CD4-positive, CD25-positive, alpha-beta regulatory T cell (primary cell): ENCODE measurements at places on chromosomes 2 and 18.
A peak's percentile ranks its signal among the peaks of the same experiment; 100 is the strongest.

DNA sequence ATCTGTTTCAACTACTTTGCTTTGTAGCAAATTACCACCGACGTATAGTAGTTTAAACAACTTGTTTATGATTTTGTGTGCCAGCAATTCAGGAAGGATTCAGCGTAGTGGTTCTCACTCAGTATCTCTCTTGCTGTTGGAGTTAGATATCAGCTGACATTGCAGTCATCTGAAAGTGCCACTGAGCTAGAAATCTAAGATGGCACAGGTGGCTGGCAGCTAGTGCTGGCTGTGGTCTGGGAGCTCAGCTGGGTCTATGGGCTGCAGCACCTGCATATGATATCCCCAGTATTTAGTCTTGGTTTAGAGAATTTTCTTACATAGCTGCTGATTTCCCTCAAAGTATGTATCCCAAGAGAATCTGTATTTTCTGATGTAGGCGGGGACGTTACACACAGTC, 235.6 kb downstream of the SCG2 start:
- no peaks in the 10 kb centered on the region for H3K4me1 ChIP-seq
- H3K4me3 ChIP-seq = no peak overlapping the region
- H3K27me3 ChIP-seq = no peaks in the 10 kb centered on the region
- no peaks in the 10 kb centered on the region for H3K36me3 ChIP-seq
- no peak overlapping the region for H3K27ac ChIP-seq

- no peak overlapping the region for H3K27ac ChIP-seq
- DNase-seq = no peak
- H3K27me3 ChIP-seq = no peaks in the 10 kb centered on the region
- no peak overlapping the region for H3K4me3 ChIP-seq
- no peaks in the 10 kb centered on the region for H3K36me3 ChIP-seq
- no peaks in the 10 kb centered on the region for H3K4me1 ChIP-seq
These were observed 47.7 kb upstream of the WDR75 start for GRCh38 chr2:189393440-189394111.

DNA sequence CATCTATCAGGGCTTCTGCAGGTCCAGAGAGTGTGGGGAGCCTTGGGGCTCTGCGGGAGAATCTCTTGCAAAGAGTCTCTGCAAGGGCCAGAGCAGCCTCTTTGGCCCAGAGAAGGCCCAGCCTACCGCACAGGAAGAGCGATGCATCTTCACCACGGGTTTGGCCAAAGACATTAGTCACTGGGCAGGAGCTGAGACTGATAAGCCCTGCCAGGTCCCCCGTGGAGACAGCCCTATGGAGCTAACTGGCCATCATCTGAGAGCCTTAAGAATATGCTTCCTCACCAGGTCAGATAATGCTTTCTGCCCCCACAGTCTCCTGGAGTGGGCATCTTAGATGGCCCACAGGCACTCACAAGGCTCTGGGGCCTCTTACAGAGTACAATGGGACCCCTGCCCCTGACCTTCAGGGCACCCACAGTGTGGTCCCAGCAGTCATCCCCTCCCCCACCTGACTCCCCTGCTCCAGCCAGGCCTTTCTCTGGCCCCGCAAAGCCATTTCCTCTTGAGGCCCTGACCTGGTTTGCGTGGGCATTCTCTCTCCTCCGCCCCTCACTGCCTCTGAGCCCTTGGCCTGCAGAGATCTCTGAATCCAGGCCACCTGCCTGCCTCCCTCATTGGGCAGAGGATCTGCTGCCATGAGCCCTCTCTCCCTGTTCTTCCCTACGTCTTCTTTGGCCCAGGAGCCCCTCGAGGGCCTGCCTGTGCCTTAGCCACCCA, 31.9 kb upstream of the MAPRE3 start:
- no peak overlapping the region for H3K27ac ChIP-seq
- no peak overlapping the region for H3K4me3 ChIP-seq
- H3K27me3 ChIP-seq = no peaks in the 10 kb centered on the region
- H3K36me3 ChIP-seq = no peaks in the 10 kb centered on the region
- H3K4me1 ChIP-seq = no peaks in the 10 kb centered on the region
- DNase-seq = no peak

DNA sequence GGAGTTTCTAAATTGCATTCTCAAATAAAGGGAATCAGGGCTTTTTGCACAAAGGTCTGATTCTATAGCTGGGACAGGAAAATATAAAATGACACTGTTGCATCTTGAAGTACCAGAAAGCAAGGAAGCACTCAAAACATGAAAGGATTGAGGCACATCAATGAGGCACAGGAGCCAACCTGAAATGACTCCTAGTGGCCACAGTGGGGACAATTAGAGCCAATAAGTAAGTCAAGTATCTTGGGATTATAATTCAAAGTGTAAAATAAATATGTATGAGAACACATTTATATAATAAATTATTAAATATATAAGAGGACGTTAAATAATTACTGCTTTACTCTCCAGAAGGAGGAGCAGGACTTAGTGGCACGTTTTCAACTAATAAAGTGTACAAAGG, 1259.5 kb upstream of the CDH2 start:
- no peaks in the 10 kb centered on the region for H3K4me1 ChIP-seq
- H3K27ac ChIP-seq = no peak overlapping the region
- H3K36me3 ChIP-seq = no peaks in the 10 kb centered on the region

DNA sequence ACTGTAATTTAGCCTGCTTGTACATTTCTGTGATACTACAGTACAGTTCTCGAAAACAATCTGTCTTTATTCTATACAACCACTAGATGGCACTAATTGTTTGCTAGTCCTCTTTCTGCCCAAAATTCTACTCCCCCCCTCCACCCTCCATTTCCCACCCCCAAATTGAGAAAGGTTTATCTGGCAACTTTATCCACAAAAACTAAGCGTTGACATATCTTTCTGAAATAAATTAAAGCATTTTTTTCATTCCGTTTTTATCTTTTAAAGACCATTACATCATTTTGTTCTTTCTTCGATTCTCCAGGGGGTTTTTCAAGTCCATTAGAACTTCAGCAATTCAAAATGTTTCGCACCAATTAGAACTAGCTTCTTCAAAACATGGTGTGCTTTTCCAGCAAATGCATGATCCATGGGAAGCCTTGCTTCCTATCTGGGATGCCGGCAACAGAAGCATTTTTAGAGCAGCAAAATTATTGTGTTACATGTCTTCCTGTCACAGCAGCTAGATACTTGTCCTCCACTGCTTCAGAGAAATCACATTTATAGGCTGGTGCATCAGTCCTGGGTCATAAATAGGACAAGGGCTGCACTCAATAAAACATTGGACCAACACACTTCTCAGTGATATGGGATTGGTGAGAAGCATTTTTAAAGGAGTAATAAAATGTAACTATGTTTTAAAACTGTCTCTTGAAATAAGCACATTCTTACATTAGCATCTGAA, 241.3 kb downstream of the PAX3 start:
- no peaks in the 10 kb centered on the region for H3K36me3 ChIP-seq
- no peak overlapping the region for H3K4me3 ChIP-seq
- no peaks in the 10 kb centered on the region for H3K4me1 ChIP-seq
- DNase-seq = peak; percentile 2
- no peak overlapping the region for H3K27ac ChIP-seq

DNA sequence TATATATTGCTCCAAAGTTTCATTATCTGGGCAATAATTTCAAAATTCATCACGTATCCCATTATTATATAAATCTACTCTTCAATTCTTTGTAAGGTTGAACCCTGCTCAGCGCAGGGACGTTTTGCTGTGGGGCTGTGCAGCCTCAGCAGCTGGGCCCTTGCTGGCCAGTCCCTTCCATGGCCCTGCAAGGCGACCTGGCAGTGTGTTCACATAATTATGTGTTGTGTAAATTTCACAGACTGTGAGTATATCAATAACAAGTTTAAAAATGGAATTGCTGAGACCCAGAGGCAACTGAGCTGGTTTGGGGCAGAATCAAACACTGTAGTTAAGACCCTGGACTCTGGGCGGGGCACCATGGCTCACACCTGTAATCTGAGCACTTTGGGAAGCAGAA, 16.1 kb upstream of the MAL start:
- no peak overlapping the region for H3K4me3 ChIP-seq
- no peak for DNase-seq
- H3K4me1 ChIP-seq = no peaks in the 10 kb centered on the region
- no peaks in the 10 kb centered on the region for H3K36me3 ChIP-seq

DNA sequence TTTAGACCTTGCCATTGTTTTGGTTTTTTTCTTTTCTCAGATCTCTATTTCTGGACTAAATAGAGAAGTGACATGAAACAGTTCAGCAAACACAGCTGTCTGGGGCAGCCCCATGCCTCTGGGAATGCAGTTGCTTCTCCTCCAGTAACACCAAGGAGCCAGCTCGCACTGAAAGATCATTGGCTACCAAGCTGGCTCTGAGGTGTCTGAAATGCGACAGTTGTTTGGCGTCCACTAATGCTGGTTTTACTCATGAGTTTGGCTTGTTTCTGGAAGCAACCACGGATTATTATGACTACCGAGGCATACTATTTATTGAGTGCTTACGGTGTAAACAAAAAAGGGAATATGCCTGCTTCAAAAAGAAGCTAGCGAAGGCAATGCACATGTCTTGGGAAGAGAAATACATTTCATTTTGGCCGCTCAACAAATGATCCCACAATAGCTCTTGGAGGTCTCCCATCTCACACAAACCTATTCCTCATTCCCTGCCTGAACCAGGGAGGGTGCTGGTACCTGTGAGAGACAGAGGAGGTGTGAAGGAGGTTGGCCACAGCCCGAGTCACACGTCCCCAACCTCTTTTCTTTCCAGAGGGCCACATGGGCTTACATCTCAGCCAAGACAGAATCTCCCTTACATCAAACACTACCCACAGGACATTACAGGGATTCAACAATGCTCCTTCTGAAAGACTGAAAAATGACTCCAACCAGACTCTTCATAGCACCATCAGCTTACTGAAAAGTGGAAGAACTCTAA, 37.5 kb upstream of the NEB start:
- H3K36me3 ChIP-seq = peaks cover 7% of the 10 kb centered on the region
- no peaks in the 10 kb centered on the region for H3K4me1 ChIP-seq
- no peaks in the 10 kb centered on the region for H3K27me3 ChIP-seq
- no peak overlapping the region for H3K4me3 ChIP-seq

DNA sequence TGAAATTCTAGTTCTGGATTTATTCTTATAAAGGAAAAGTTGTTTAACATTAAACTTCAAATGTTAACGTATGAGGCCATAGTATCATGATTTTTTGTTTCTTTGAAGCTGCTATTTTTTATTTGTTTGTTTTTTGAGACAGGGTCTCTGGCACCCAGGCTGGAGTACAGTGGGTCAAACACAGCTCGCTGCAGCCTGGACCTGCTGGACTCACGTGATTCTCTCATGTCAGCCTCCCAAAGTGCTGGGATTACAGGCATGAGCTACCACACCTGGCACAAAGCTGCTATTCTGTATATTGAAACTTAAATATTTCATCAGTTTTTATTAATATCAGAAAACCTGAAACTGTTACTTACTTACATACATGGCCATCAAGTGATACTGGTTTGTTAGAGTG, 89.5 kb upstream of the RPRM start:
- no peaks in the 10 kb centered on the region for H3K4me1 ChIP-seq
- no peaks in the 10 kb centered on the region for H3K27me3 ChIP-seq
- H3K4me3 ChIP-seq = no peak overlapping the region
- DNase-seq = no peak

DNA sequence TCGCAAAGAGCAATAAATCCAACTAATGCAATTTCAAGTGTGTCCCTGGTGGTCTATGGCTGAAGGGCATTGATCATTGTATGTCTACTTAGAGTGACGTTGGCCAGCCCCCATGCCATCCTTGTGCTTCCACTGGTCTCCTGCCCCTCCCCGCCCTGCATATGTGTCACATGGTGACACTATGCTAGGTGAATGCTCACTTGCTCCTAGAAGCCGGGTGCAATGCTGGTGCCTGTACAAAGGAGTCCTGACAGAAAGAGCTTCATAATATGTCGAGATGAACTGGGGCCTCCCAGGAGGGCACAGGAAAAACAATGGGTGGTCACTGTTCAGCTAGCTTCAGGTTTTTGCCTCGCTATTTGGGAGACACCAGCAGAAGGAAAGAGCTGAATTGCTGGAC, 5.9 kb upstream of the TRABD2A start:
- no peaks in the 10 kb centered on the region for H3K36me3 ChIP-seq
- peaks cover 25% of the 10 kb centered on the region for H3K4me1 ChIP-seq
- DNase-seq = no peak
- H3K4me3 ChIP-seq = no peak overlapping the region
- no peaks in the 10 kb centered on the region for H3K27me3 ChIP-seq
- no peak overlapping the region for H3K27ac ChIP-seq

DNA sequence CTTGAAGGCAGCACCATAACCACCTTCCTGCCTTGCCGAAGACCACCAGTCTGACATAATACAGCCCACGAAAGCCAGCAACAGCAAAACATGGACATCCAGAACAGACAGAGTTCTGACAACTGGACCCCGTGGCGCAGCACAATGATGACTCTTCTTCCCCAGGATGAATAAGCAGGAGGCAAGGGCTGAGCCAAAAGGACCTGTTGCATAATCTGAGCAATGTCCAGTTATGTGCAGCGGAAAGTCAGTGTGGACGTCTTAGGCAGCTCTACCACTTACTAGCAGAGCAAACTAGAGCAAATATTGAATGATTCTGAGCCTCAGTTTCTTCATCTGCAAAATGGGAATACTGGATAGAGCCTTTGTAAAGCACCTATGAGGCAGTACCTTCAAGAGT, 225.1 kb downstream of the ZBTB7C start:
- no peak overlapping the region for H3K4me3 ChIP-seq
- no peaks in the 10 kb centered on the region for H3K36me3 ChIP-seq

DNA sequence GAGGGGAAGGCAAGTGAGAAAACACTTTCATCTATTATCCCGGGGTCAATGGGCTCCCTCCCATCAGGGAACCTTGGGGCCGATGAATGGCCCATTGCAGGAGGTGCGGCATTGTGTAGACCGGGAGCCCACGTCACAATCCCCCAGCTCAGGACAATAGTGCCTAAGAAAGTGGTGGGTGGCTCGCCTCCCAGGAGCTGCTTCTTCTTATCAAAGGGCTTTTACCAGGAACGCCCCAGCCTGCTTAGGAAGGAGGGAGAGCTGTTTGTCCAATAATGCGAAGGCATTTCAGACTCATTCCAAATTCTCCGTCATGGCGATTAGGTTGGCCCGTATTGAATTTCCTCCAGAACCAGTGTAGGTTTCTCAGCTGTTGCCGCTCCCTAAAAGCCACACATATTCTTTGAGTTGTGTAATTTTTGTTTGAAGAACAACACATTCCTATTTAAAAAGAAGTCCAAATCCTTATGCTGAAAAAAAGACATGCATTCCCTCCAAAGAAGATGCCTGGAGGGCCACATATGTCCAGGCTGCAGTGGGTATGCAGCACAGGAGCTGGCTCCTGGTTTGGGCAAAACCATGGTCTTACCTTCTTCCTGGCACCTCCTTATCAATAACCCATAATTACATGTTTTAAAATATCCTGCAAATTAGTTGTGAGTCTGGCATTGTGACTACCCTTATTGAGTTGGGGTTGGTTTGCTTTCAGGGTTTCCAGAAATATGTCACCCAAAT, 264.7 kb downstream of the MYCN start:
- no peaks in the 10 kb centered on the region for H3K27me3 ChIP-seq
- no peak overlapping the region for H3K27ac ChIP-seq
- H3K4me3 ChIP-seq = no peak overlapping the region
- no peaks in the 10 kb centered on the region for H3K4me1 ChIP-seq

GRCh38 chr2:218961229-218961628, 1.8 kb downstream of the CDK5R2 start:
- no peak overlapping the region for H3K4me3 ChIP-seq
- peaks cover 23% of the 10 kb centered on the region for H3K4me1 ChIP-seq
- H3K27ac ChIP-seq = no peak overlapping the region

- H3K27me3 ChIP-seq = no peaks in the 10 kb centered on the region
These were observed 1.3 kb downstream of the TAF1B start for GRCh38 chr2:9844576-9844975.

GRCh38 chr2:201828220-201828619, 21.9 kb downstream of the CDK15 start:
- no peaks in the 10 kb centered on the region for H3K4me1 ChIP-seq
- no peak overlapping the region for H3K4me3 ChIP-seq
- no peak for DNase-seq
- no peak overlapping the region for H3K27ac ChIP-seq

- H3K27me3 ChIP-seq = no peaks in the 10 kb centered on the region
- no peaks in the 10 kb centered on the region for H3K36me3 ChIP-seq
- H3K4me1 ChIP-seq = peaks cover 30% of the 10 kb centered on the region
- H3K4me3 ChIP-seq = no peak overlapping the region
These were observed 31.6 kb downstream of the PCBP1 start for GRCh38 chr2:70118798-70119454.
